ENCODE measurements at places on chromosomes 4 and X.
A peak's percentile ranks its signal among the peaks of the same experiment; 100 is the strongest.

GRCh38 chr4:2787230-2788100, 5.4 kb upstream of the SH3BP2 start:
- no peak for DNase-seq

- peak; percentile 24 for DNase-seq
Measured at GRCh38 chrX:140091125-140091886, 126.0 kb upstream of the CXorf66 start.

DNA sequence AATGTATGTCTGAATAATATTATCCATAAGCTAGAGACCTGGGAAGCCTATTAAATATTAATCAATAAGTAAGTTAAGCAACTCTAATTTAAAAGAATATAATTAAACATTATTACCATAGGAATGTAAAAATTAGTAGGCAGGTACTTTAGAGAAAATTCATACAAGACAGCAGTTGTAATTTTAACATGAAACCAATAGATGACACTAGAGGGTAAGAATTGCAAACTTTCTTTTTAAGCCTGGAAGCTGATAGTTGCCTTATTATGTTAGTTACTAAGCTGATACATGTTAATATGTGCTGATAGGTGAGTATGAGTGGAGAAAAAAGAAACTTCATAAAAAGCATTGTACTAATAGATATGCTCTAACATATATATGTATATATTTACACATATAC, 1157.4 kb downstream of the FAM133A start:
- DNase-seq: no peak

DNA sequence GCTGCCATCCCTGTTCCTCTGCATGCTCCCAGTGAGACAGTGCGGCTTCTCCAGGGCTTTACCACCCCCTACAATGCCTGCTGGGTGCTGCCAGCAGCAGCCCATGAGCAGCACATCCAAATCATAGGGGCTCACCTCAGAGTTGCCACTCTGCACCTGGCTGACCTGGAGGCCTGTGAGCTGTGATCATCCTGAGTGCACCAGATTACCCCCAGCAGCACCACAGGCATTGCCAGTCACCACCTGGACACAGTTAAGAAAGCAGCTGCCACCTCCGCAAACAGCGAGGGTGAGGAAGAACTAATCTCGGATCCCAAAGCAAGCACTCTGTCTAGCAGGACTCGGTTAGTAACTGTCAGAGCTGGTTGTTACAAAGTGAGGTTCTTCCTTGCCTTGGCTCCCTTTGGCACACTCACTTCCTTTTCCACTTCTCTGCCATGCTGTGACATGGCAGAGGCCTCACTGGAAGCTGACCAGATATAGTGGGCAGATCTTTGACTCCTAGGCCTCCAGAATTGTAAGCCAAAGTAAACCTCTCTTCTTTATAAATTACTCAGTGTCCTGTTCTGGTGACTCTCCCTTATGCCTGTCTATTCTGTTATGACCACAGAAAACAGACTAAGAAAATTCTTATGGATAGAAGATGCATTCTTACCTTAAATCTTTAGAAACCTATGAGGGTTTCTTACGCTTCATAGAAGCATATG, 25.2 kb downstream of the LRIT3 start:
- DNase-seq: no peak

DNA sequence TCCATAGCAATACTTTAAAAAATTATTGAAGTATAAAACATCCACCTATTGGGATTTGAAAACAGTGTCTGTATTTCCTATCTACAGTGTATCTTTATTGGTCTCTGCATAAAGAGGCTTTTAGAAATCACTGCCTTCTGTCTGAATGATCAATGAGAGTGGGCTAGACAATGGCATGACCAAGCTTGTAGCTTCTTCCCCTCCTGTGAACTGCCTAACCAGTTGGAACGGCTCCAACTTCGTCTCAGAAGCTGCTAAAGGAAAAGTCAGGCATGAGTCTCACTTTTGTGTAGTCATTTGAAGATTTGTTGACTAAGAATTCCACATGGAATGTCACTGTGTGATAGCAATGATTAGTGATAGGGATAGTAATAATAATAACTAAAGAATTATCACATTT, 64.2 kb downstream of the INTS12 start:
- DNase-seq: no peak

- peak; percentile 86 for DNase-seq
Measured at GRCh38 chrX:21700967-21701366, 42.8 kb upstream of the KLHL34 start.

DNA sequence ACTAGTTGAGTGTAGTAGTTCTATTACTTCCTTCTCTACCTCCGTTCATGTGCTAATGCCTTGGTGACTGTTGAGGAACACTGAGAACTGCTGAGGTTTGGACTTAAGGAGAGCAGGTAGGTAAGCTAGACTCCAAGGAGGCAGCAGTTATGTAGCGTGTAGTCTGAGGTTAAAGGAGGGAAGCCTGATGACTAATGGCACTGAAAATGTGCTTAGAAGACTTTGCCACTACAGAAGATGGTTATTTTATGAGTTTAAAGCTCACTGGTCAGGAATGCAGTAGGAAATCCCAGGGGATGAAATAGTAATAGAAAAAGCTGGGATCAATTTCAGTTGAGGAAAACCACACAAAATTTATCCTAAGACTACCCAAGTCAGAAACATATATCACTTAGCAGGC, 1077.3 kb downstream of the RAPGEF2 start:
- no peak for DNase-seq

GRCh38 chr4:17534705-17535104, 19.7 kb downstream of the CLRN2 start:
- no peak for DNase-seq

DNA sequence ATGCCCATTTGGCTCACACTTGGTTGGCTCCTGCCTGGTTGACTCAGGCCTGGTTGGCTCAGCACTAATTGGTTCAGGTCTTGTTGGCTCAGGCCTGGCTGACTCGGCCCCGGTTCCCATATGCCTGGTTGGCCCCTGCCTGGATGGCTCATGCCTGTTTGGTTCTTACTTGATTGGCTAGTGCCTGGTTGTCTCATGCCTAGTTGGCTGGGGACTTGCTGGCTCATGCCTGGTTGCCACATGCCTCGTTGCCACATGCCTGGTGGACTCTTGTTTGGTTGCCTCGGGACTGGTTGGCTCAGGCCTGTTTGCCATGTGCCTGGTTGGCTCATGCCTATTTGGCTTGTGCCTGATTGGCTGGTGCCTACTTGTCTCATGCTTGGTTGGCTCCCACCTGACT, 103.7 kb downstream of the APOOL start:
- no peak for DNase-seq
